ENCODE measurements at places on chromosomes 3 and 15.

GRCh38 chr15:100949691-100950090 is 30.5 kb downstream of the LRRK1 start:
- no peak for DNase-seq

DNA sequence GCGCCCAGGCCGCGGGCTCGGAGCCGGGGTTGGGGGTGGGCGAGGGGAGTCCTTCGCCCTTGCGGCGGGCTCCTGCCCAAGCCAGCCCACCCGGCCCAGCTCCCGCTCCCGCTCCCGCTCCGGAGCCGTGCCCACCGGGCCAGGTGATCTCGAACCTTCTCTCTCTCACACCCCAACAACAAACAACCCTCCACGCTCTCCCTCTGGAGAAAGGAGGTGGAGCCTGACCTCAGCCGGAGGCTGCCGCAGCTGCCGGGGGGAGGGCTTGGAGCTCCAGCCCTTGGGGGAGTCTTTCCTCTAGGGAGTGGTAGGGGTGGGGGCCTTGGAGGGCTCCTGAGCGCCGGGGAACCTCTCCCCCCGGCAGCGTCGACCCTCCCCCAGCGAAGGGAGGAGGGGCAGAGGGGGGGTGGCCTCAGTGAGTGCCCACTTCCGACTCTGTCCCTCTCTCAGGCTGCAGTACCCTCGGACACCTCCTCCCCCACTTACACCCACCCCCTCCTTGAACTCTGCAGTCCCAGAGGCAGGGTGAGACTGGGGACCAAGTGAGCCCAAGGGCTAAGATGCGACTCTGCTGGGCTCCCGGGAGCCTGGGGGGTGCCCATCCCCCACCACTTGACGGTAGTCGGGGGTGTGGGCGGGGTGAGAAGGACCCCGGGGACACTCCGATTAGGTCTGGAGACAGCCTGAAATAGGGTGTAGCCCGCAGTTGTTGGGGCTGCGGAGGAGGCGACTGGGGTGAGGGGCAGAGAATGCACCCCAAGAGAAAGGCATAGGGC is 4.4 kb upstream of the BAHD1 start:
- DNase-seq, result no peak

DNA sequence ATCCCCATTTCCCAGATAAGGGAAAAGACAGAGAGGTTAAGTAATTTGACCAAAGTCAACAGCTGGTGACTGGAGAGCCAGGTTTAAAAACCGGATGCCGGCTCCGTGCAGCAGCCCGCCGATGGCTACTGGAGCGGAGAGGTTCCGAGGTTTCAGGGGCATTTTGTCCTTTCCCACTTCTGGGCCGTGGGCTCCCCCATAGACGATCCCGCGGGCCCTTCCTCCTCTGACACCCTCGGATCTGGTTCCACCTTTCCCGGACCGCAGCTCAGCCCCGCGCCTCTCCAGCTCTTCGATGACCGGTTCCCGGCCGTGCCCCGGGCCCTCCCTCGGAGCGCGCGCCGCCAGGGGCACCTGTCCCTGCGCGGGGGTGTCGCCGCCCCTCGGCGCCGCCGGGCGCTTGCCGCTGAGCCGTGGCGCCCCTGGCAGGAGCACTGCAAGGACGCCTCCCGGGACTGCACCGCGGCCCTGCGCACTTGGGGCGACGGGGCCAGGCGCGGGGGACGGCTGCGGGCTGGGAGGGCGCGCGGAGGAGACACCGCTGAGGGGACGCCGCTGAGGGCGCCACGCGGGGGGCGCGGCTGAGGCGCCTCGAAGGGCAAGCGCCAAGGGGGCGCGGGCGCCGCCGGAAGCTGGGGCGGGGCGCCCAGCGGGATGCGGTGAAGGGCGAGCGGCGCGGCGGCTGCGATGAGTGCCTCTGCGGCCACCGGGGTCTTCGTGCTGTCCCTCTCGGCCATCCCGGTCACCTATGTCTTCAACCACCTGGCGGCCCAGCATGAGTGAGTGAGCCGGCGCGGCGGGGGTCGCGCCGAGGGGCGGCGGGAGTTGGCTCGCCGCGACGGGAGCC is at the start of gene TM6SF1:
Gene TM6SF1 (plus strand): TSS at position 652 of the 847 bp plus-strand sequence. CDS start 36 bp downstream, at position 688.
- DNase-seq, result no peak

DNA sequence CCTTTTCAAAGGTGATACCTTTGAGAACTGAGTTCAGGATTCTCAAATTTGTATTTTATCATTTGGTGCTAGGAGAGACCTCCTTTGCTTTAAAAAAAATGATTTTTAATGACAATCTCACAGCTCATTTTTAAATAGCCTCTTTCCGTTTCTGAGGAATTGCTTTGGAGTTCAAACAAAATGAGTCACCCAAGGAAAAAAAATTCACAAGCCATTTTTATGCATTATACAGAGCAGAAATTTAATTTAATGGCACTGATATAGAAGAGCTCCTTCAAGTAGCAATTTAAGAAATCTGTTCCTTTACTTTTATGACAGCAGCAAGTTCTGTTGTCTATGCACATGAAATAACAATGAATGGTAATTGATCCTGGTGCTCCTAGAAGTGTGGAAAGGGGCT is 337.9 kb upstream of the KCNMB2 start:
- DNase-seq, result no peak

GRCh38 chr3:127408022-127408683 is 120.3 kb upstream of the PRR20G start:
- no peak for DNase-seq

- no peak for DNase-seq
Measured at GRCh38 chr3:132662212-132662611, 2.1 kb downstream of the UBA5 start.

GRCh38 chr3:80079886-80080285 is 312.1 kb upstream of the ROBO1 start:
- DNase-seq, result no peak

DNA sequence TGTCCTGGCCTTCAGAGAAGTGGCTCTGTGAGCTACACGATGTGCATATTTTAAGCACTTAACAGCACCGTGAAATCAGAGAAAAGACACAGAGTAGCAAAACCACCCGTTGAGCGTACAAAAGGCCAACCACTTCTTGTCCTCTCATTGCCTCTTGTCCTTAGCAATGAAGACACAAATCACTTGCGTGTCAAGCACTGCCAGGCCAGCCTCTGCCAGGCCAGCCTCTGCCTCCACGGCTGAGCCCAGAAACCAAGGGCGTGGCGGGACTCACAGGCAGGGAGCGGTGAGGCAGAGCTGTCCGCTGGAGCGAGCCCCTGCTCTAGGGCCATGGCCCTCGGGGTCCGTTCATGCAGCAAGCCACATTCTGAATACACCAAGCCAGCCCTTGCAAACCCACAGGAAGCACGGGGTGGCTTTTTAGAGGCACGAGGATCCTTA is 4.0 kb downstream of the MUC4 start:
- DNase-seq, result no peak

DNA sequence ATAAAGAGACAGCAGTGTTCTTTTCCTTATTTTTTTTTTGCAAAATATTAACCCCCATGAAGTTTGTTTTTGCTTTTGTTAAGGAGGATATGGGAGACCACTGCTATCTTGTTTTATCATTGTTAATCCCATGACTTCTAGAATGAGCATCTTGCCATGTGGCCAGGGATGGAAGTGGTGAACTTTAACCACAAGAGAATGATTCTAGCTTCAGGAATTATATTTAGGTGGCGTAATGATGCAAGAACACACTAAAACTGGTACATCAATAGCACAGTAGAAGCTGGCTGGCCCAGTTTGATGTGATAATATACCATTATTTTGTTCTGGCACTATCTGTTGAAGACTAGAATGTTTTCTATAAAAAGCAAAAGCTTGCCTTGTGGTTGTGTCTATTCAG is 720.9 kb downstream of the GRM7 start:
- no peak for DNase-seq

DNA sequence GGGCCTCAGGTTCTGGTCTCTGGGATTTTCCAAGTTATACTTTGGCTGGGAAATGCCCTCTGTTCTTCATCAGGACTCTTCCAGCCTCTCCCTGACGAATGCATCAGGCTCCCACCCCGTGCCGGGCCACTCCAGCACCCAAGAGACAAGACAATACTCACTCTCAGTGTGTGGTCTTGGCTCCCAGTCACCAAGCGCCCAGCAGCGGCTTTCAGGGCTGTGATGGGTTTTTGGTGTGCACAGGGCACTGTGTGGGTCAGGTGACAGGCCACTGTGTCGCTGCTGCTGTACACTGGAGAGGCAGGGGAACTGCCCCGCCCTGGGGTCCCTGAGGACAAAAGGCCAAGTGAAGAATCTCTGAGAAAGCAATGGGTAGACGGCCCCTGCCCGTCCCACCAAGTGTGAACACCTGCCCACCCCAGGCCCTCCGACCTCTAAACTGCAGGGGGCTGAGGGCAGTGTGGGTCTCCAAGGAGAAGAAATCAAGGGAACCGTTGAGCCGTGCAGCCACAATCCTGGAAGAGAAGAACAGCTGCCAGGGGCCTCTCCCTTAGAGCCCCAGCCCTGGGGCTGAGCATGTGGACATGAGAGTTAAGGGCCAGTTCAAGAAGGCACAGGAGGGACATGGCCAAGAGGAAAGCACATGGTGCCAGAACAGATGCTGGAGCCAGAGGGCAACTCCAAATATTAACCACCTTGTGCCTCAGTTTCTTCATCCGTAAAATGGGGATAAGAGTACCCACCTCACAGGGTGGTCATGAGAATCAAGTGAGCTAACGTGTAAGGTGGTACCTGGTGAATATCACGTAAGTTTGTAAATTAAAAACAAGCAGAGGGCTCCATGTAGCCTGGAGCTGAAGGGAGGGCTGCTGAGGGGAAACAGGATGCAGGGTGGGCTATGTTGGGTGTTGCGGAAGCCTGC is 34.1 kb downstream of the PTPN23 start:
- no peak for DNase-seq

GRCh38 chr3:28240441-28240840 is 978 bp upstream of the CMC1 start:
- DNase-seq, result no peak

- no peak for DNase-seq
Measured at GRCh38 chr15:65993236-65993635, 123.9 kb downstream of the RAB11A start.

- DNase-seq, result no peak
Measured at GRCh38 chr3:73056014-73056844, 5.2 kb upstream of the EBLN2 start.

DNA sequence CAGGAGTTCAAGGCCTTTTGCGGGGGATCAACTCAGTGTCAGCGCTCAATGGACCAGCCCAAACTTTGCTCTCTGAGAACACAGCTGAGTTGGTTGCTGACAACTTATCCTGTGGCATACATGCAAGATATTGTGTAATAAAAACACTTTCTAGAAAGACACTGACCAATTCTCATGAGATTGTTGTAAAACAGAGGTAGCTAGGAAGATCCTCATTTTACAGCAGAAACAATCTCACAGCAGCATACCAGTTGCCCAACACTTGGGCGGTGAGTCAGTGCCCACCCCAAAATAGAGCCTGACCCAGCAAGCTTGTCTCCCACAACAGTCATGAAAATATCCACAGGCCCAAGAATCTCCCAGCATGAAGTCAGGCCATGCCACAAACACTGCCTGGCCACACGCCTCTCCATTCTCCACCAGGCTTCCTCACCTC is 18.2 kb downstream of the KLHL6 start:
- no peak for DNase-seq

- no peak for DNase-seq
Measured at GRCh38 chr3:133130168-133130567, 92.0 kb downstream of the TMEM108 start.

- DNase-seq, result no peak
Measured at GRCh38 chr3:141394560-141394959, 26.3 kb downstream of the ZBTB38 start.

DNA sequence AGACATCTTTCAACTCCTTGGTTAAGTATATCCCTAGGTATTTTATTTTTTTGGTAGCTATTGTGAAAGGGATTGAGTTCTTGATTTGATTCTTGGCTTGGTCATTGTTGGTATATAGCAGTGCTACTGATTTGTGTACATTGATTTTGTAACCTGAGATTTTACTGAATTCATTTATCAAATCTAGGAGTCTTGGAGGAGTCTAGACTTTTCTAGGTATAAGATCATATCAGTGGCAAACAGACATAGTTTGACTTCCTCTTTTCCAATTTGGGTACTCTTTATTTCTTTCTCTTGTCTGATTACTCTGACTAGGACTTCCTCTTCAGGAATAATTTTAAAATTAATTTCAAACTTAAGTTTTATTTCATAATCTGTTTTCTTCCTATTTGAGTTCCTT is 125.2 kb downstream of the OCA2 start:
- no peak for DNase-seq

GRCh38 chr15:40069178-40070165 is 30.5 kb upstream of the SRP14 start:
- no peak for DNase-seq

DNA sequence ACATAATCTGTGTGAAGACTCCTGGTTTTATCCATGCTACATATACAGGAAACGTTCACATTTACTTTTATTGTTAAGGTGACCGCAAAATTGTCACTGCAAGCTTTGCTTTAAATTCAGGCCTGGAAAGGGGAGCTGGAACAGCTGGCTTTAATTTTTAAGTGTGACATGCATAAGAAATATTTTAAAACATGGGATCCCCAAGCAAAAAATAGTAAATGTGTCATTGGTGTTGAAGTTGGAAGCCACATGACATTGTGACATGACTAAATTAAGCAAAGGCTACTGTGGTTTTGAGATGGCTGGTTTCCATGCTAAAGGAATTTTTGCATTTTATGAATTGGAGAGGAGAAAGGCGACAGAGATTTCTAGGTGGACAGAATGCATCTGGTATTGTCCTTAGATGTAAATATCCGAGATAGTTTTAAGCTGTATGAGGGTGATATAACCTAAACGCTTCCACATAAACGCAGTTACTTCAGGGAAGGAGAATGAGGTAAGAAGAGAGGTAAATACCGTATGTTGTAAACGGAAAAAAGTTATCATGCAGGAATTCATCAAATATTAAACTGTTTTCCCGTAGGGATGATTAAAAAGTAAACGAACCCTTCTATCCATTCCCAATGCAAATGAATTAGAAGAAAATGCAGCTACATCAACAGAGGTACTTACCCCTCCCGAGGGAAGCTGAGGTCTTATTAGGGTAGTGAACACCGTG is 927 bp upstream of the FYTTD1 start:
- DNase-seq, result no peak

DNA sequence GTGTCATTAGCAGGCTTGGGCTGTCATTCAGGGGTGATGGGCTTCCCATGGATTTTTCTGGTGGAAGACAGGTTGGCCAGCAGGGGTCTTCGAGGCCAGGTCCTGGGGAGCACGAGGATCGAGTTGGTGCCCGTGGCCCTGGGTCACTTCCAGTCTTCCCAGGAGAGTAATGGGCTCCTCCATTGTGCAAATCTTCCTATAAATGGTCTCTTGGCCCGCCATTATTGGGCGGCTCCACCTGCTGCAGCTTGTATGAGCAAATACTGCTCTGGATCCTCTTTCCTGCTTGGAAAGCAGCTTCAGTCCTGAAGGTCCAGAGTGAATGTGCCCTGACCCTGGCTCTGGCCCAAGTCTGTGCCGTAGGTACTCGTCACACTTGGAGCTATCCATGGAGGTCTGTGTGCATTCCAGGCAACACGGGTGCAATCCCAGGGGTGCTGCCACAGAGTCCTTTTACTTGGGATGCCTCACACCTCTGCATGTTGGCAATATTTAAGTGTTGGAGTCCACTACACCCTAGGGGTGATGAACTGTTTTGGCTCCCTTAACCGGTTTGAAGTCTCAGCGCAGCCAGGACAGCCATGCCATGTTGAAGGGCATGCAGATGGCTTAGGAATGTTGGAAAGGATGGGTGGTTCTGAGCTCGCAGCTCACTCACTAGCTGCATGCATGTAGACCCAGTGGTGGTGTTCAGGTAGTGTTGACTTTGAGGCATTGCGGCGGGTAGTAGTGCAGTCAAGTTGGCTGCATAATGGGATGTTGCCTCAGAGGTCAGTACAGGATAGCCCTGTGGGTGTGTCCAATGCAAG is 97.6 kb downstream of the SNRPN start:
- no peak for DNase-seq

- DNase-seq, result no peak
Measured at GRCh38 chr3:53256704-53257055, 858 bp upstream of the TKT start.

GRCh38 chr3:71547249-71548198 is 36.0 kb downstream of the FOXP1 start:
- DNase-seq, result no peak
